Activated CD8-positive, alpha-beta memory T cell treated with anti-CD3 and anti-CD28 coated beads for 1 hour (primary cell): ENCODE measurements at places on chromosomes 4 and X.

GRCh38 chr4:101037938-101038413, 309.4 kb downstream of the PPP3CA start:
- no peak for DNase-seq

- no peak for DNase-seq
These were observed 39.8 kb upstream of the NAP1L5 start for GRCh38 chr4:88737307-88737941.

GRCh38 chrX:47629419-47630200, at the start of gene CFP:
Gene CFP, minus strand, starts transcription at chrX:47629930. Its CDS starts 86 bp downstream, at chrX:47629844.
- DNase-seq = no peak

- no peak for DNase-seq
These were observed 2.2 kb downstream of the PWWP3B start for GRCh38 chrX:106170318-106170717.

- no peak for DNase-seq
These were observed 175.0 kb downstream of the PTTG2 start for GRCh38 chr4:38135201-38135600.

GRCh38 chr4:3046162-3046561, 28.2 kb downstream of the HTT-AS start:
- DNase-seq = no peak

- no peak for DNase-seq
These were observed 482 bp downstream of the GSTCD start for GRCh38 chr4:105709081-105709450.

DNA sequence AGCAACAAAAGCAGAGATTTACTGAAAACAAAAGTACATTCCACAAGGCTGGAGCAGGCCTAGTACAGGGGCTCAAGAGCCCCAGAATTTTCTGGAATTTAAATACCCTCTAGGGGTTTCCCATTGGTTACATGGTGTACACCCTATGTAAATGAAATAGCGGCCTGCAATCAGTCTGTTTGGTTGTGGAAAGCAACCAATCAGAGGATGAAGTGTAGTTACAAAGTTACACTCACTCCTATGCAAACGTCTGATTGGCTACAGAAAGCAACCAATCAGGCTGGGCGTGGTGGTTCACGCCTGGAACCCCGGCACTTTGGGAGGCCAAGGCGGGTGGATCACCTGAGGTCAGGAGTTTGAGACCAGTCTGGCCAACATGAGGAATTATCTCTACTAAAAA, 13.8 kb upstream of the TXLNG start:
- DNase-seq = no peak

- no peak for DNase-seq
These were observed 134.4 kb downstream of the RASL11B start for GRCh38 chr4:52996261-52997131.

GRCh38 chrX:72052415-72053090, 79.2 kb downstream of the RTL5 start:
- DNase-seq = no peak

- no peak for DNase-seq
These were observed 8.6 kb upstream of the TSPAN7 start for GRCh38 chrX:38552721-38553120.

DNA sequence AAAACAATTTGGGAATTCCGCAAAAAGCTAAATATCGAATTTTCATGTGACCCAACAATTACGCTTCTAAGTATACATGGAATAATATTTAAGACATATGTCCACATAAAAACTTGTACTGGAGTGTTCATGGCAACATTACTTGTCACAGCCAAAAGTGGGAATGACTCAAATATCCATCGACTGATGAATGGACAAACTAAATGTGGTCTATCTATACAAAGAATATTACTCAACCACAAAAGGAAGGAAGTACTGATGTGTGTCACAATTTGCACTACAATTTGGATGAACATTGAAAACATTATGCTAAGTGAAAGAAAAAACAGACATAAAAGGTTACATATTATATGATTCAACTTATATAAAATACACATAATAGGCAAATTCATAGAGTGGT, 71.9 kb downstream of the AFF2 start:
- DNase-seq = no peak

DNA sequence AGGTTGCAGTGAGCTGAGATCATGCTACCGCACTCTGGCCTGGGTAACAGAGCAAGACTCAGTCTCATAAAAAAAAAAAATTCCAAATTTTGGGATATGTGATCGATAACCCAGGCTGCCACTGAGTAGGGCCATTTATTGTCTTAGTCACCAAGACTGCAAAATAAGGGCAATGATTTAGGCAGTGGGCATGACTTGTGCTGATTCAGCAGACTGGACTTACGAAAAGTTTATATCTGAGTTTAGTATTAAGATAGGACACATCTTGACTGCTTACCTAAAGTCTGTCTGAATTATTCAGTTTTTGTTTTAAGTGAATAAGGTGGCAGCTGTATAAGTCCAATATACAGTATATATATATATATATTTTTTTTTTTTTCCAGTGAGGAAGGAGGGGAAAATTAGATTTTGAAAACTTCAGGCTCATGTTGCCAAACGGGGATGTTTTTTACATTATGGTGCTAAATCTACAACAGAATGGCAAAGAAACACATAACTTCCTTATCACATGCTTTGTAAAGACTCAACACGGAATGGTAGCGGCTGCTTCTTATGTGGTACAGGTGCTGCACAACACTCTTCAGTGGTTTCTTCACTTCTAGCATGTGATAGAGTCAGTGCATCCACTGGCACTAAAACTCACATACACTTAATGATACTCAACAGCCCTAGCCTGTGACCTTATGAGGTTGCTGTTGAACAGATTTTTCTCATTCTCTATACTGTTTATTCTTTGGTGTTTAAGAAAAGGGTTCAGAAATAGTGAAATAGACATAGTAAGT, 6.5 kb downstream of the TEX13D start:
- no peak for DNase-seq
